Suppressor macrophage treated with lipopolysaccharide for 4 hours (primary cell): ENCODE measurements at places on chromosomes 1 and 21.

DNA sequence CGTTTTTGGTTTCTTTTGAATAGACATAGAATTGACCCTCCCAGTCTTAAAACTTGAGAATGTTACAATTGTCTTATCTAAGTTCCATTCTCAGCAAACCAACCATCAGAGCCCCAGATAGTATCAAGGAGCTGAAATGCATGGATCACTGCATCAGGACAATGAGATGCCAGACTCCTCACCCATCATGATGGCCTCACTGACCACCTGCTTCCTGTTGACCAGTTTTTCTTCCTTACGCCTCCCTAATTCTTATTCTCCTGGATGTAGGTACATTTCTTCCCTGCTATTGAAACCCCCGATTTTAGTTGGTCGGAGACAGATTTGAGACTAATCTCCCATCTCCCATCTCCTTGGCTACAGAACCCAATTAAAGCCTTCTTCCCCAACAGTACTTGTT lies 17.7 kb downstream of the MATN1 start:
- DNase-seq = no peak

DNA sequence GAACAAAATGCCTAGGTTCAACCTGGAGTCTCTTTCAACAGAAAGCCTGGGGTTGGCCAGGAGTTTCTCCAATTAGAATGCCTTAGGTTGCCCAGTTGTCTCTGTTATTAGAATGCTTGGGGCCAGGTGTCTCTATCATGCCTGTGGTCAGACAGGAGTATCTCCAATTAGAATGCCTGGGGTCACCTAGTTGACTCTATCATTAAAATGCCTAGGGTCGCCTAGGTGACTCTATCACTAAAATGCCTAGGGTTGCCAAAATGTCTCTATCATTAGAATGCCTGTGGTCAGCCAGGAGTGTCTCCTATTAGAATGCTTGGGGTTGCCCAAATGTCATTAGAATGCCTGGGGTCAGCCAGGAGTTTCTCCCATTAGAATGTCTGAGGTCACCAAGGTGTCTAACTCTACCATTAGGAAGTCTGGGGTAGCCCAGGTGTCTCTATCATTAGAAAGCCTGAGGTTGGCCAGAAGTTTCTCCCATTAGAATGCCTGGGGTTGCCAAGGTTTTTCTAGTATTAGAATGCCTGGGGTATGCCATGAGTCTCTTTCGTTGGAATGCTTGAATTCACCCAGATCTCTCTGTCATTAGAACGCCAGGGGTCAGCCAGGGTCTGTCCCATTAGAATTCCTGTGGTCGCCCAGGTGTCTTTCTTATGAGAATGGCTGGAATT lies 57.9 kb downstream of the RNF187 start:
- no peak for DNase-seq

GRCh38 chr1:209692296-209692695 lies 12.3 kb upstream of the HSD11B1 start:
- no peak for DNase-seq

GRCh38 chr1:110606657-110607535 lies 738 bp upstream of the KCNA2 start:
- no peak for DNase-seq

GRCh38 chr21:45948576-45949141 lies 32.9 kb upstream of the COL6A1 start:
- no peak for DNase-seq

DNA sequence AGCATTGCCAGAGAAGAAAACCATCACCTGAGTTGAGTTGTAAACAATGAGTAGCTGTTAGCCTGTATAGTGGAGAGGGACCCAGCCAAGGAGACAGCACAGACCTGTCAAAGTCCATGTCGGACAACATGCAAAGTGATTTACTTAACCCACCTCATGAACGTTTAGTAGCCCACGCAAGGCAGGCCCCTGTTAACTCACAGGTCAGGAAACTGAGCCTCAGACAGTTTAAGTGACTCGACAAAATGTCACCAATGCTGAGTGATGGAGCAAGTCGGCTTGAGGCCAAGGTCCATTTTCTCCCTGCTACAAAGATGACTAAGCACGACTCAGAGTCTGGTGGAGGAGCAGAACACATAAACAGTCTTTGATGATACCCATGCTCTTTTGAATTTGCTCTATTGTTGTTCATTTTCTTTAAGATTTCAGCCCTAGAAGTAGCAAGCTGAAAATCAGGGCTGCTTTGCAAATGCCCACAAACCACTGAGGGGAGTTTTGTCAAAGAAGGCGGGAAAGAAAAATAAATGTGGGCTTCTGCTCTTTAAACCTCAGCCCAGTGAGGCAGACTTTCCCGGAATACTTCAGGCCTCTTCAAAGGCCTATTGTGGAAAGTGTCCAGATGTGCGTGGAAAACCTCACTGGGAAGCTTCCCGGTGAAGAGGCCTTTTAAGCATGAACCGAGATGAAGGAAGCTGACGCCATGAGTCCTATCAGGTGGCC lies 83.8 kb upstream of the HOOK1 start:
- DNase-seq = peak; percentile 59

DNA sequence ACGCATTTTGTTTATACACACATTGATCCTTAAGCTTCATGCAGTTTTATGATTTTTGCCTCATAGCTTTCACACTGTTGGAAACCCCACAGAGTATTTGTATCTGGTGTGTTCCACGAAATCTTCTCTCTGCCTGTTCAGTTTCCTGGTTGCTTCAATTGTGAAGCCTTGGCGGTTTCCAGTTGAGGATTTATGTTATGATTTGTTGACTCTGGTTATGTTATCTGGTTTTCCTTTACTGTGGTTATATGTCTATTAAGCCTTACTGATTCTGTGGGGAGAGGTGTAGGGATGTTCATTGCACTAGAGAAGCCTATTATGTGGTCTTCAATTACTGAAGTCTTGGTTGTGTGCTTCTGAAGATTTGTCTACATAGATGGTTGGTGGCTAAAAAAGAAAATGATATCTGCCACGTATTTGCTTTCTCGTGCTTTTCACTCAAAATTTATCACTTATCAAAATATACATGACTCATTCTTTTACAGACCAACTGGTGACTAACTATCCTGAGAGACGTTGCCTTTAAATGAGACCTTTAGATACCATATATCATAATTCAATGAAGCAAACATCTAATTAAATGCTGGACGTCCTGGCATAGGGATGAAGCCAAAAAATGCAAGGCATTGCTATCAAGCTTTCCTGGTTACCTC lies 488.0 kb upstream of the B3GALT2 start:
- DNase-seq = no peak

- no peak for DNase-seq
These were observed 17.1 kb downstream of the RNF115 start for GRCh38 chr1:145806844-145807243.

GRCh38 chr1:183019860-183020259 lies 3.4 kb upstream of the LAMC1 start:
- no peak for DNase-seq

GRCh38 chr1:86928819-86929218 lies 14.4 kb downstream of the HS2ST1 start:
- no peak for DNase-seq
